ENCODE measurements at places on chromosomes 11 and 22. TPM values are rescaled to one million over a fixed set of nuclear protein-coding genes. Genes with fewer than 3 reads are reported as not detected.
A peak's percentile ranks its signal among the peaks of the same experiment; 100 is the strongest.

DNA sequence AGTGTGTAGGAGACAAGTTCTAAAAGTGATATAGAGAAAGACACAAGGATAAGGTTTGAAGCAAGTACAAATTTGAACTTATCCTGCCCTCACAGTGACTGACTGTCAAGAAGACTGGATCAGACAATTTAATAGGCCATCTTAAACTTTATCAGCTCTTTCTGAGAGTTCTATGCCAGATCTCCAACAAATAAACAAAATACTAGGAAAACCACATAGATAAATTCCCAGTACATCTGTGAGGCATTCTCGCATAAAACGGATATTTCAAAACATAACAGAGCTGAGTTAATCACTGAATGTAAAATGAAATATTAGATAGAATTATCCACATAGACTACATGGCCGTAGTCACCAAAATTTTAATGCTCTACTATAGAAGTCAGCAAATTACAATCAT, 120.9 kb upstream of the LUZP2 start:
- DNase-seq, result no peak

DNA sequence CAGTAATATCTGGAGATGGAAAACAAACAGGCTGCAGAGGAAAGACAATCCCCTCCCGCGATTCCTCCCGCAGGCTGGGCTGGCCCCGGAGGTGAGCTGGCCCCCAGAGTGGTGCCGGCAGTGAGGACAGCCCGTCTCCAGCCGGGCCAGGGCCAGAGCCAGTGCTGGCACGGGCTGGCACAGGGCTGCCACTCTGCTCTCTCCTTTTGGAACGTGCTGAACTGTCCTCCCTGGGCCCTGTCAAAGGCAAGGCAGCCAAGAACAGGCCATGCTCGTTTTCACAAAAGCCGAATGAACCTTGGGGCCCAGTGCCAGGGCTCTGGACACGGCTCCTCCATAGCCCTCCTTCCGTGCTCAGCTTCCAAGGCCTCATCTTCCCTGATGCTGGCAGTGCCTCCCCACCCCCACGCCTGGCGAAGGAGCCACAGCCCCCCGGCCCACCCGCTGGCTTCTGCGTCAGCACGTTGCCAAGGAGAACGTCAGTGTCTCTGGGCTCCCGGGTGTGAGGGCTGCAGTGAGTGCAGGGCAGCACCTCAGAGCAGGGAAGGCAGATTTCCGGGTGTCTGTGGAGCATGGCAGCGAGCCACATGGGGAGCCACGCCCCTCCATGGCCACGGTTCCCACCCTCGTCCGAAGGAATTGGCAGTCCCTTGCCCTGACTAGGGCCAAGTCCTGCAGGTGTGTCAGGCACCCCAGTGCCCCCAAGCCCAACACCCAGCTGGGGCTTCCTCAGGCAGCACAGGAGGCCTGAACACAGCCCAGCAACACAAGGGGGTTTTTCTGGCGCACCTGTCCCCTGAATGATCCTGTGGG, 28.6 kb downstream of the GNAZ start:
- DNase-seq, result no peak

GRCh38 chr11:64333556-64333955, 6.4 kb upstream of the CCDC88B start:
- no peak for DNase-seq

GRCh38 chr11:34585735-34586487, 35.0 kb upstream of the EHF start:
- DNase-seq, result peak; percentile 81

DNA sequence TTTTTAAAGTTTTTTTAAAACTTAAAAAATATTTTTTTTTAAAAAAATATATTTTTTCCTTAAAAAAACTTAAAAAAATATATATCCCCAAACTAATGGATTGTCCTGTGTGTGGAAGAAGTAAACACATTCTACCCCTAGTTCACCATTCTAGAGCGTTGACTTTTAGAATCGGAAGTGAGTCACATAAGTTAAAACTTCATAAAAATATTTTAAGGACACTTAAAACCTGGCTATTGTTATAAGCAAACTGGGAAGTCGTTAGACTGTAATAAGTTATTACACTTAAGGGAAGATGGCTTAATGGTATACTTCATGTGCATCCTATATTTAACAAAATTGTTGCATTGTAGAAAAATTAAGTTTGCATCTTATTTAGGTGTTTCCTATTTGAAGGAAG, 21.1 kb downstream of the FAM118B start:
- no peak for DNase-seq

DNA sequence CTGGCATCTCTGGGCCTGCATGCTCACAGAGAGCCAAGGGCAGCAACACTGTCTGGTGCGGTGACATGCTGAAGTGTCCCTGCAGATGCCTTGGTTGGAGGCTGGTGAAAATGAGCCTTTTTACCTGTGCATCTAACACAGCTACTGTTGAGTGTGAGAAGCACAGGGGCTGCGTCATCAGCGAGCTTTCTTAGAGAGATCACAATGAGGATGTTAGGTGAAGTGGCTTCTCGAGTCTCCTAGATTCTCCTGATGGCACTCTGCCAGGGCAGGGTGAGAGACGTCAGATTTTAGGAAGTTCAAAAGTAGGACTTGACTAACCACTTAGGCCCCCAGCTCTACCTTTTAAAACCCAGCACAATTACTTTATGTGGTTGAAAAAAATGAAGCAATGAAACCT, 3.6 kb upstream of the SLC15A3 start:
- DNase-seq, result no peak

DNA sequence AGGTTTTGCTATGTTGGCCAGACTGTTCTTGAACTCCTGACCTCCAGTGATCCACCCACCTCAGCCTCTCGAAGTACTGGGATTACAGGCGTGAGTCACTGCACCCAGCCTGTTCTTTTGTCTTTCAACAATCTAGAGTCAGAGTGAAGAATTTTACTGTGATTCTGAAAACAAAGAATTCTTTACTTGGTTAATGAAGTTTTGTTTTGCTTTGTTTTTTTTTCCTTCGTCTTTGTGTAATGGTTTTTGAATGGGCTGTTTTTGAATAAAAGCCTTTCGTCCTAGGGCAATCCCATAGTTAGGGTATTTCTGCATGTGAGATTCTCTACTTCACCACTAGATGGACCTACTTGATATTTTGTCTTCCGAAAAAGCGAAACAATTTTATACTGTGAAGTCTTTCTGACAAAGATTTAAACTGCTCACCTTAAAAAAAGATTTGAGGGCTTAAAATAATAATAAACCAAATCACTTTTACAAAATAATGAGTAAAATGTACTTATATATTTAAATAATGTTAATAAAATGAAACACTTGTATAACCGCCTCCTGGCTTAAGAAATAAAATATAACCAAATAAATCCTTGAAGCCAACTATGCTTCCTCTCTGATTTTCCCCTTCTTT, 43.4 kb upstream of the SC5D start:
- peak; percentile 59 for DNase-seq

DNA sequence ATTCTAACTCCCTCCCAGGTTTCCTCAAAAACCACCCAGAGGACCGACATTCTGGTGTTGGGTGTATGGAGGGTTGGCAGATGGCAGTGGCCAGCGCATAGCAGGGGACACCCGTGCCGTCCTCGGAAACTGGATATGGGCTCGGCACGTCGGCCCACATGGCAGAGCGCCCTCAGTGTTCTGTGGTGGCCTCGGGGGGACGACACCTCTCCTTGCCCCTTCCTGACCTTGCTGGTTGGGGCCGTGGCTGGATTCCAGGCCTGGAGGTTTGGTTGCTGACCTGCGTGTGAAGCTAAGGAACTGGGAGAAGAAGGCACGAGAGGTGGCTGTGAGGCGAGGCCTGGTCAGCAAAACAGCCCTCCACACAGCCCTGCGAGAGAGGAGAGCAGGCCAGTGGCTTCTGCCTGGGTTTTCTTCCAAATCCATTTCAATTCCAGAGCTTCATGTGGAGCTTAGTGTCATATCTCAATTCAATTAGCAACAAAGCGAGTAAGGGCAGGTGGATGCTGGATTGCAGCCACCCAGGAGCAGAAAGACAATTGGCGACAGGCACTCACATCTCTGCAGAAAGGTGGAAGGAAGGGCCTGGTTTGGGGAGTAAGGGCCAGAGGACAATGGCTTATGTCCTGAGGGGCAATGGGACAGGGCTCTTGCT, 478.4 kb downstream of the BRD1 start:
- no peak for DNase-seq

- no peak for DNase-seq
These were observed 57.8 kb downstream of the MED15 start for GRCh38 chr22:20565079-20565734.

DNA sequence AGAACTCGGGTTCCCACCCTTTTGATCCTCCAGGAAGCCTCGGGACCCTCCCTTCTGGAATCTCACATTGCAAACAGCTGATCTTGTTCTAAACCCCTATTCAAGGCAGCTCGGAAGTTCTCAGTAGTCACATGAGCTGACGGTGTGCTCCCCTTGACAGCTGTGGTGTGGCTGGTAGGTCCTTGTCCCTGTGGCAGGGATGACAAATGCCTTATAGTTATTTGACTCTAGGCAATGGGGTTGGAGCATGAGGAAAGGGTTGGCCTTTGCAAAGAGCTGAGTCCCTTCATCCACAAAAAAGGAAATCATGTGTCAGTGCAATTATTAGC, 23.6 kb downstream of the EIF4G2 start:
- no peak for DNase-seq

DNA sequence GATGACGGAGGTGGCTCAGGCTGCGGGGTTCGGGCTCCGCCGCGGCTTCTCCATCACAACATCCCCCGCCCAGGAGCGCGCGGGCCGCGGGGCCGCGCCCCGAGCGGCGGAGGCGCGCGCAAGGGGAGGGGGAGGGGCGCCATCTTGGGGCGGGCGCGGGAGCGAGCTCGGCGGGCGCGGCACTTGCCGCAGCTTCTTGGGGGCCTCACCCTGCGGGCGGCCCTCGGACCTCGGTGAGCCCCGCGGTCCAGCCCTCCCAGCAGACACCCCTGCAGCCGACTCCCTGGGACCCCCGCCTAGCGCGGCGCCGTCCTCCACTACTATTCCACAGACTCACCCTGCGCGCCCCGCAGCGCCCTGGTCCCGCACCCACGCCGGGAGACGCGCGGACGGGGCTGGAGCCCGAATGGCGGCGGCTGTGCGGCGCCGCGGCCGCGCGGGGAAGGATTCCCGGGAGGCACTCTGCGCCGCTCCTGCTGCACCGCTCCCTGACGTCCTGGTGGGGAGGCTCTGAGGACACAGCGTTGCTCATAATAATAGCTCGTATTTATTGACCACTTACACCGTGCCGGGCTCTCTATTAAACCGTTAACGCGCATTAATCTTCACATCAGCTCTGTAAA, at the start of gene APBB1:
Gene APBB1 (minus strand): TSS at position 86 of the 623 bp plus-strand sequence. CDS start 7,747 bp downstream, outside the sequence.
- DNase-seq, result peak; percentile 47

- DNase-seq, result no peak
These were observed 116.8 kb downstream of the BUD13 start for GRCh38 chr11:116656011-116656410.

SLC22A6 gene
- not detected for total RNA-seq

OR51B5 gene
- not detected for total RNA-seq

TRPM5 gene
- total RNA-seq, result not detected

TRIM49 gene
- total RNA-seq, result not detected

RAB38 gene
- total RNA-seq, result 1.2 TPM

SMC1B gene
- 0.09 TPM for total RNA-seq

CD248 gene
- 193 TPM for total RNA-seq

POTEH gene
- total RNA-seq, result not detected
